ENCODE measurements at places on chromosomes 6 and 20.

- DNase-seq, result no peak
Measured at GRCh38 chr6:1856381-1856780, 246.7 kb downstream of the FOXC1 start.

GRCh38 chr20:62925420-62926228 is 681 bp downstream of the DIDO1 start:
- no peak for DNase-seq

DNA sequence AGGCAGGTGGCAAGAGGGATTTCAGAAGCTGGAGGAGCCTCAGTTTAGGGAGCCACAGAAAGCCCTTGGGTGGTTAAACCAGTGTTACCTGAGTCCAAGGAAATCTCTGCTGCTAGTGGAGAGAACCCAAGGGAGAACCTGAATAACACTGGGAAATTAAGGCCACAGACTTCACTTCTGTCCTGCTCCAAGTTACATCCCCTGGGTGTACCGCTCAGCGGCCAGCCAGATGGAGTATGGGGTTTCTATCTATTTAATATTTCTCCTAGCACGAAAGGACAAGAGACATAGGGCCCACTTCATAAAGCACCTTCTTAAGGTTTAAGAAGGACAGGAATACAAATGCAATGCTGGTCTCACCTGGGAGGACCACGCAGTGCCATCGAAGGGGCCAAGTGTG is 5.8 kb upstream of the CNKSR3 start:
- DNase-seq, result no peak

DNA sequence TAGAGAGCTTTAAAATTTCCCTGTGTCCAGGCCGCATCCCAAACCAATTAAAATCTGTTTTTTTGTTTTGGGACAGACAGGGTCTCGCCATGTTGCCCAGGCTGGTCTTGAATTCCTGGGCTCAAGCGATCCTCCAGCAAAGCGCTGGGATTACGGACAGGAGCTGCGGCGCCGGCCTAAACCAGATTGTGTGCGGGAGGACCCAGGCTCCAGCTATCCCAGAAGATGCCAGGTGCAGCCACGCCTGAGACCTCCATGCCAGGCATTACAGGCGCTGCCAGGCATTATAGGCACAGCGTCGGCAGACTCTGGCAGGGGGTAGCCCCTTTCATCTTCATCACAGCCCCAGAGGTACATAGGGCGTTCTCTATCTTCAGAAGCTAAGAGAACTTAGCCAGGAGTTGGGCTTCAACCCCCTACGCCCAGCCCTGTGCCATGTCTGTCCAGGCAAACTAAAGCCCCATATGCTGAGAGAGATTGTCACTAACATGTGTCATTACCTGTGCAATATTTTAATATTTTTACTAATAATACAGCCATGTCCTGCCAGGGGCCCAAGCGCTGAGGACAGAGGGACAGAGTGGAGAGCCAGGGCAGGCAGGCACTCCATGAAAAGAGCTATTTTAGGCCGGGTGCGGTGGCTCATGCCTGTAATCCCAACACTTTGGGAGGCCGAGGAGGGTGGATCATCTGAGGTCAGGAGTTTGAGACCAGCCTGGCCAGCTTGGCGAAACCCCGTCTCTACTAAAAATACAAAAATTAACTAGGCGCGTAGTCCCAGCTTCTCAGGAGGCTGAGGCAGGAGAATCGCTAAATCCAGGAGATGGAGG is 9.8 kb upstream of the GRM4 start:
- DNase-seq, result peak; percentile 11

DNA sequence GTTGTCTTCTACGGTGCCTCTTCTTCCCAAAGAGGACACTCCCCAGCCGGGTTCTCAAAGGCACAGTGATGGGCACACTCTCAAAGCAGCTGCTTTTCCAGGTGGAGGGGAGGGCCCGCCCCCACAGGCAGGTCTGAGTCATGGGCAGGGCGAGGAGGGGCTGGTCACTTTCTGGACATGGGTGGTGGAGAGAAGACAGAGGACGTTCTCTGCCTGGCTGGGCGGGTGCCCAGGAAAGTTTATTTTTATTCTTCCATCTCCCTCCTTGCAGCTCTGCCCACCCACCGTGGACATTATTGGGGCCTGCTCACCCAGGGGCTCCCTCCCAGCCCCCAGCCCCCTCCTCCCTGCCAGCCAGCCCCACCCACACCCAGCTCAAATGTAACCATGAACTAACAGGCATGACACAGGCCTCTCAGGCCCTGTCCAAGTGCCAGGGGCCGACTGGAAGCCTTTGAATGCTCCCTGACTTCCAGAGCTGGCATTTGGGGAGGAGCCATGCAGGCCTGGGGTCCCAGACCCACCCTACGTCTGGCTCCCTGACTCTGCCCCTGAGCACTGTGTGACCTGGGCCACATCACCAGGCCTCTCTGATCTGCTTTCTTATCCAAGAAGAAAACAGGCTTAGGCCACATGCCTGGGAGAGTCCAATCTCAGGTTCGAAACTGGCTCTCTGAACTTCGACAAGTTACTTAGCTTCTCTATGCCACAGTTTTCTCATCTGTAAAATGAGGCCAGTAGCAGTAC is 8.0 kb downstream of the TGM2 start:
- no peak for DNase-seq

DNA sequence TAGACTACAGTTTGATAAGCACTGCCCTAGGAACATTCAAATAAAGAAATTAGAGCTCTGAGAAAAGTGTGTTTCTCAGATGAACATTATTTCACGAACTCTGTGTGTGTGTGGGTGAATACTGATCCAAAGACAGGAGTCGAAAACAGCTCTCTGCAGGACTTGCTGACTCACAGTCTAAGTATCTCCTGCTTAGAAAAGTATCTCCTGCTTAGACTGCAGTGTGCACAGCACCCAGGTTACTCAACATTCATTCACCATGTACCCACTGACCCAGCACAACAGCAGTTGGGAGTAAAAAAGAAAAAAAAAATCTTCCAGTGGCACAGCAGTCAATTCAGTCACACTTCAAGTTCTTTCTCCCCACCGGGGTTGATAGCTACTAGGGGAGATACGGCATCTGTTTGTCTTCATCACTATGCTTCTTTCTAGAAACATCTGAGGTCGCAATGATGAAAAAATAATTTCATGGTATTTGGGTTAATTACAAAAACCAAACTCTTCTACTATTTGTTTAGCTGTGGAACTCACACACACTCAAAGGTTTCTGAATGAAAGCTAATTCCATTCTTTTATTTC is 48.0 kb downstream of the GCLC start:
- DNase-seq, result no peak

- DNase-seq, result no peak
Measured at GRCh38 chr6:138231381-138231886, 13.1 kb upstream of the PBOV1 start.

DNA sequence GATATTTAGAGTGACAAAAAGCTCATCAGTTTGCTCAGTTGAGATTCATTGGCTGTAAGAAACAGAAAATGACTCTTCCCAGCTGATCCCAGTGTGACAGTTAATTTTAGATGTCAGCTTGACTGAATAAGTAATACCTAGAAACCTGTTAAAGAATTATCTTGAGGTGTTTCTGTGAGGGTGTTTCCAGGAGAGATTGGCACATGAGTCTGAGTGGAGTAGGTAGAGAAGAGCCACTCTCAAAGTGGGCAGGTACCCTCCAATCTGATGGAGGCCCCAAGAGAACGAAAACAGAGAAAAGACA is 200.8 kb upstream of the BTBD3 start:
- no peak for DNase-seq

DNA sequence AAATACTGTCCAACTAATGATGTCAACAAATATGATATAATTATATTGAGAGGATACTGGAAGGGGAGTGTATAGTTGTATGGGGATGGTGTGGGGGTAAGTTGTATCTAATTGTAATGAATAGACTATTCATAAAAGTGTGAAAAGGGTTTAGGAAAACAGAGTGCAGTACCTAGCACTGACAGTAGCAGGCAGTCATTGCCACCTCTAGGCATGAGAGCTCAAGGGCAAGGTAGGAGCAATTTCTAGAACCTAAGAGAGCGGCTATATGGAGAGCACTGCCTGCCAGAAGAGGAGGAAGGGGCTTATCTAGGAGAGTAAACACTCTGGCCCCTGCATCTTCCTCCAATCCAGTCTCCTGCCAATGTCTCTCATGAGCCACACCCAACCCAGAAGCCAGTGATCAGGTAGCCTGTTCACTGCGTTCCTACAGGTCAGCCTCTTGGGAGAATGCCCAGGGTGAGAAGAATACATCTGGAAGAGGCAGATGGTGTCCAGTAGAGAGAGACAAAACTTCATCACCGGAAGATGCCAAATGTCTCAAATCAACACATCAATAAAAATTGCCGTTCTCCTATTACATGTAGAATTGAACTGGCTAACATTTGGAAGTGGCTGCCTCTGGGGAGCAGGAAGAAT is 200.0 kb downstream of the LY86 start:
- DNase-seq, result no peak

- no peak for DNase-seq
Measured at GRCh38 chr6:123042401-123042800, 46.4 kb downstream of the CLVS2 start.

- DNase-seq, result no peak
Measured at GRCh38 chr6:79713701-79714322, 82.7 kb downstream of the SH3BGRL2 start.

- no peak for DNase-seq
Measured at GRCh38 chr20:64082126-64082731, 2.0 kb downstream of the LKAAEAR1 start.

- no peak for DNase-seq
Measured at GRCh38 chr6:165486183-165487137, 176.6 kb downstream of the PDE10A start.

DNA sequence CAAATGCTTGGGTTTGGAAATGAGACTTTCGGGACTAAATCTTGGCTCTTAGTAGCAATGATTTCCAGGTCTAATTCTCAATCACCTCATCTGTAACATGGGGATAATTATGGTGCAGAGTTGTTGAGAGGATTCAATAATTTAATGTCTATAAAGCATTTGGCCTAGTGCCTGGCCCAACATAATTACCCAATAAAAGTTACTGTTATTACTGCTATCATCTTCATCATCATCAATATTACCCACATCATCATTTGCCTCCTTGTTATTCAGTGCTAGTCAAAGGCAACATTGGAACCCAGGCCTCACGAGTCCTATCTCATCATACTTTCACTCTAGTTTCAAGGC is 34.5 kb upstream of the RSPO3 start:
- DNase-seq, result no peak

DNA sequence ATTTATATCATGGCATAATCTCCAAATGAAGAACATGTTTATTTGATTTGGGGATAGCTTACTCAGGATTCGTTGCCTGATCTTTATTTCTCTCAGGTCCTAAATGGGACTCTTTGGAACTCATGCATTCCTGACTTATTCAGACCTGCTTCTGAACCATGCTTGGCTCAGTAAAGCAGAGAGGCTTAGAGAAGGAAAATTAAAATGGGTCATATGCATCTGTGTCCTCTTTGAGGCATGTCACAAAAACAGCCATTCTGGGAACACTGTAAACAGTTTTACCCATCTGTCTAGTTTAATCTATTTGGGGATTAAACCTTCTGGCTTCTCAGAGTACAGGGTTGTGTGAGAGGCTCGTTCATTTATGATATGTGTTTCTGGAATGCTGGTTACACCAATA is 1017.3 kb downstream of the KIF16B start:
- DNase-seq, result no peak

GRCh38 chr6:82989736-82990290 is 75.8 kb downstream of the UBE3D start:
- no peak for DNase-seq

- DNase-seq, result no peak
Measured at GRCh38 chr6:8904754-8905153, 469.4 kb upstream of the SLC35B3 start.

DNA sequence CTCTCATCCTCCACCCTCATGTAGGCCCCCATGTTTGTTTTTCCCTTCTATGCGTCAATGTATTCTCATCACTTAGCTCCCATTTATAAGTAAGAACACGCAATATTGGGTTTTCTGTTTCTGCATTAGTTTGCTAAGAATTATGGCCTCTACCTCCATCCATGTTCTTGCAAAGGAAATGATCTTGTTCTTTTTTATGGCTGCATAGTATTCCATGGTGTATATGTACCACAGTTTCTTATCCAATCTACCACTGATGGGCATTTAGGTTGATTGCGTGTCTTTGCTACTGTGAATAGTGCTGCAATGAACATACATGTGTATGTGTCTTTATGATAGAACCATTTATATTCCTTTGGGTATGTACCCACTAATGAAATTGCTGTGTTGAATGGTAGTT is 200.0 kb downstream of the ADGRG6 start:
- no peak for DNase-seq

- no peak for DNase-seq
Measured at GRCh38 chr6:105536961-105537360, 134.1 kb upstream of the PREP start.

DNA sequence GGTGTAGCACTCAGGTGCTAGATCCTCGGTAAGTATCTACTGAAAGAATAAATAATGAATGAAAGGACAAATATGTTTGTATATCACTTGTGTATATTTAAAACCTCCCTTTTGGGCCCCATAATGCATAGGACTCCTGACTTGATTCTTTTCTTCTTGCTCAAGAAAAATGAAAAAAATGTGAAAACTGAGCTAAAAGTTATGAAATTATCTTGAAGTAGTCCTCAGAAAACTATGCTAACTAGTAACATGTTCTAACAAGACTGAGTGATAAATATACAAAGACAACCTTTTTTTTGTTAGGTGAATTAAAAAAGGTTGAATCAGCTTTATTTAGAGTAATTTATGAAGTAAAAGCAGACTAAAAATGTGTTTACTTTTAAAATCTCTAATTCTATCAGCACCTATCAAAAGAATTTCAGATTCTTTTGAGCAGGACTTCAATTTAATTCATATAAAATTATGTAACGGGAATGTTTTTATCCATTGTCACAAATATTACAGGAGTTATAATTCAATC is 247.8 kb upstream of the JAG1 start:
- no peak for DNase-seq

DNA sequence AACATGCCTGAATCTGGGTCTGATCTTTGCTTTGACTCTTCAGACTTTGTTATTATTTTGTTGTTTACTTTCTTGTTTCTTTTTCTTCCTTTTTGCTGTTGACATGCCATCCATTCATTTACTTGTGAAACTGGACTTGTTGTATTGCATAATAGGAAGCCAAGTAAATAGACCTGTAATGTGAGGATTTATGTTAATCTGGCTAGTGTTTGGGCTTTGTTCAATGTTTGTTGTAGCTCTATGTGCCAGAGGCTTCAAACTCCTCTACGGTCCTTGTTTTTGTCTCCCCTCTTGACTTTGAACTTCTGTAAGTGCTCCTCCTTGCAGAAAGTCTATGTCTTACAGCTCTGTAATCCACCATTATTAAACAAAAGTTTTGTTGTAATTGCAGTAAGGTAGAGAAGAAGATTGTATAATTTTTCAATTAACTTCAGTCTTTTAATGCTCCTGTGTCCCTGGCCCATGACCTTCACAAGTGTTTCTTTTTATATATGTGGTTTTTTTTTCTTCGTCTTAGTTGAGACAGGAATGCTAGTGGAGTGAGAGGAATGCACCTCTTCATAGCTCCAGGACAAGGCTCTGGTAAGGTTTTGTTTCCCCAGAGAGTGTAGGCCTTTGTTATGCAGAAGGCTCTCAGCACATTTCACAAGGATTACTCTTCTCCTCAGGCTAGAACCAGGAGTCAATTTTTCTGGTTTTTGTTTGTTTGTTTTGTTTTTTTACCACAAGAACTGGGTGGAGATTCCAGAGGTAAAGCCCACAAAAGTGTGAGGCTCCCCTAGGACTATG is 1061.8 kb upstream of the CITED2 start:
- no peak for DNase-seq

Measured in D721Med (cell line).